ENCODE measurements at places on chromosomes 5 and 9.

GRCh38 chr9:92980085-92980745, 32.9 kb downstream of the FGD3 start:
- DNase-seq: no peak

- peak; percentile 13 for DNase-seq
Observed at GRCh38 chr9:93826209-93826608, 128.9 kb downstream of the BARX1 start.

DNA sequence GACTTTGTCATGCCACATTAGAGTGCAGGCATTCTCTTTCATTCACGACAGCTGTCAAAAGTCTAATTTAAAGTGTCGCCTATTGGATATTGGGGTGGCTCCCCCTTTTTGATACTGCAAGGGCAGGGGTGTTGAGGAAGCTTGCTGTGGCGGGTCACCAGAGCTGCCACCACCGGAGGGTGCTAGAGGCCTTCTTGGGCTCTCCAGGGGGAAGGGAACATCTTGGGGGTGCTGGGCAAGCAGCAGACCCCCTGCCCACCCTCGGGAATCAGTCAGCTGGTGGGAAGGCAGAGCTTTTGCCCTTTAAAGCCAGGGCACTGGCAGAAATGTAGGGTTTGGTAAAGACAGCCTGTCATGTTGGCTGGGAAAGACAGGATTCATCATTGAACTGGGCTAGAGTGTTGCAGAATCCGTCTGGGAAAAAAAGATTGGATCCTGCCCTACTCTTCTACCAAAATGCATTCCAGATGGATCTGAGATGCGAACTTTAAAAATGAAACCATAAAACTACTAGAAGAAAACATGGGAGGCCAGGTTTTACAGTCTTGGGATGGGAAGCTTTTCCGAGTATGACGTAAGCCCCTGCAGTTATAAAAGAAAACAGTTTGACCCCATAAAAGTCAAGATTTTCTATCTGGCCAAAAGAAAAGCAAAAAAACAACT, 22.3 kb downstream of the COL5A1 start:
- no peak for DNase-seq

DNA sequence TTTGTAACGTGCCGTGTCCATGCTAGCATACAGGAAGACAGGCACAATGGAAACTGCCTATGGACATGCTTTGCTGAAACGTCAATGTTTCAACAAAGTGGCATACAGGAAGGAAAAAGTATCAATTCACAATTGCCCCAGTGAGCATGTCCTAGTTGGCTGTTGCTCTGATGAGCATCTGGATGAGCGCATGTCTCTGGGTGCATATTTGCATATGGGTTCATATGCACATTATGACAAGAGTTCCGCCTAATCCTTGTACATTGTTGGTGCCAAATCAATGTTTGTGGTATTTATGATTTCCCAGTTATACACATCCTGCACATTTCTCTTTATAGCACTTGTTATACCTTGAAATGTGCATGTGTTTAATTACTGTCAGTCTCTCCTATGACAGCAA, 58.5 kb downstream of the BRINP1 start:
- DNase-seq: no peak

GRCh38 chr5:151318850-151319732, 15.5 kb upstream of the SLC36A3 start:
- DNase-seq: no peak

GRCh38 chr5:95110118-95110517, 174.8 kb downstream of the MCTP1 start:
- DNase-seq: no peak

- DNase-seq: peak; percentile 41
Observed at GRCh38 chr5:6766604-6767093, 53.4 kb downstream of the TENT4A start.

DNA sequence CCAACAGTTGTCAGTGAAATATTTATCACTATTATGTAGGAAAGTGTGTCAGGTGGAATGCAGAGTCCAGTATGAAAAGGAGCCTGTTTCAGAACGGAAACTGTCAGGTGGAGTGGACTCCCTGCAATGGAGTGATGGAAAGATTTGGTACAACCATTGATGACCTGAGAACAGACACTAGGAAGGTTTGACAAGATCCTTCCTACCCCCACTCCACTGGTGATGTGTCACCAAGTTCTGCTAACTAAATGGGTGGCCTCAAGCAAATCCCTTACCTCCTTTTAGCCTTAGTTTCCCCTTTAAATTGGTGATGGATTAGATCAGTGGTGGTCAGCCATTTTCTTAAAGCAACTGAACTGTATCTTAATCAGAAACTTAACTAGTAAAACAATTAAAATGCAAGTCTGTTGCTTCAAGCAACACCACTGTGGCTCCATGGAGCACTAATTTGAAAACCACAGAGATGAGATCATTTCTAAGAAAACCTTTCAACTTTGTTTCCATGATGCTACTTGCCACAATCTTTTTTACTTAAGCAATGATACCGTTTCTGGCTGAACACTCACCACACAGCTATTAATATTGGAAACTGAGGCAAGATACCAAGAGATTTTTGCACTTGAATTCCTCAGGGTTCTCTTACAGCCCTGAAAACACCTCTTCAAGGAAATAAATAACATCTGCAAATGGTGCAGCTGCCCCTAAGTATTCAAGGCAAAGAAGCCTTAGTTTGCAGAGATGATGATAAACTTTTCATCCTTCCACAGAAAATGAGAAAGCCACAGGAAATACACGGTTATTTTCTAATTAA, 140.6 kb downstream of the ERCC6L2 start:
- no peak for DNase-seq

DNA sequence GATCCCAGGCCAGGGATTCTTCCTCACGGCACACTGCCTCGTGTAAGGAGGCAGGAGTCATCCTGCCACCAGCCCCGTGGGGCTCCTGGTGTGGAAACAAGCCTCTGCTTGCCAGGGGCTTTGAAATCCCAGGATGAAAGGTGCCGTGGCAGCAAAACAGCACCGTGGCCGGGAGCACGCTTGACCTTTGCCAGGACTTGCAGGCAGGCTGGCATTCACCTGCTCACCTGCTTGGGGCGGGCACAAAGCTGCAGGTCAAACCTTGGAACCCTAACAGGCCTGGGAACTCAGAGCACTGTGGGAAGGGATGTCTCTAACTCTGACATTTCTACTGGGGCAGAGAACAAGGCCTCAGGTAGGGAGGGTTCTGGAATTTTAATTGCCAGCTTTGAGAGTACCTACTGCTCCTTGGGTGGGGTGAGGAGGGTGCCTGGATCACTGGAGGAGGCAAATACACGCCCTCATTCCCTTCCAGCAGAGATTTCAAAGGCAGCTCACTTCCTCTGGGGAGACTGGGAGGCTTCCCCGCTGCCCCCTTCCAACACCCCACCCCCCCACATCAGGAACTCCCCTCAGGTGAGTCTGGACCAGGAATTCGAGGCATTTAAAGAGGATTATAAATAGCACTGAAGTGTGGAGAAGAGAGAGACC, 45.6 kb upstream of the STXBP1 start:
- DNase-seq: no peak

DNA sequence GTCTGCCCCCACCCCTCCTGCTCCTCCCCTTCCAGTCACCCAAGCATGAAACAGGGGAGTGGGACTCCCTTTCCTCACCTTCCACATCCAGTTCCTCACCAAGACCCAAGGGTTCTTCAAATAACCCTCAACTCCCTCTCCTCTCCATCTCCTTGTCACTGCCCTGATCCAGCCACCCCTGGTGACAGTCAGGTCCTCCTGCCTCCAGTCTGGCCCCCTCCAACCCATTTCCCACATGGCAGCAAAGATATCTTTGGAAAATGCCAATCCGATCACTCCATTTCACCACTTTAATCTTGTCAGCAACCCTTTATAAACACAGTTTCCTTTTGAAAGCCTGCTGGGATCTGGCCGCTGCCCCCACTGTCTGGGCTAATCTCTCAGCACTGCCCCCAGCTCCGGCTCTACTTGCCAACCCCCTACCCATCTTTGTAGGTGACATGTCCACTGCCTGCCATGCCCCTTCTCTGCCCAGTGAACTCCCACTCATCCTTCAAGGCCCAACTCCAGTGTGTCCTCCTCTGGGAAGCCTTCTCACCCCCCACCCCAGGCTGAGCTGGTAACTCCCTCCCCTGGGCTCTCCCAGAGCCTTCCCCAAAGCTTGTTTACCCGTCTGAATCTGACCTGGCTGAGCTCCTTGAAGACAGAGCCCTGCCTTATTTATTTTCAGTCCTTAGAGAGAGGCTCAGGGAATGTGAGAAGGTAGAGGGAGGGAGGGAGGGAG, 781 bp upstream of the MYOZ3 start:
- DNase-seq: no peak

GRCh38 chr5:132369474-132370180, at the start of gene SLC22A5:
Gene SLC22A5 (plus strand): TSS chr5:132369710. CDS start chr5:132369973, 263 bp downstream.
- DNase-seq: peak; percentile 72

- no peak for DNase-seq
Observed at GRCh38 chr5:159149085-159149484, 49.4 kb upstream of the EBF1 start.

DNA sequence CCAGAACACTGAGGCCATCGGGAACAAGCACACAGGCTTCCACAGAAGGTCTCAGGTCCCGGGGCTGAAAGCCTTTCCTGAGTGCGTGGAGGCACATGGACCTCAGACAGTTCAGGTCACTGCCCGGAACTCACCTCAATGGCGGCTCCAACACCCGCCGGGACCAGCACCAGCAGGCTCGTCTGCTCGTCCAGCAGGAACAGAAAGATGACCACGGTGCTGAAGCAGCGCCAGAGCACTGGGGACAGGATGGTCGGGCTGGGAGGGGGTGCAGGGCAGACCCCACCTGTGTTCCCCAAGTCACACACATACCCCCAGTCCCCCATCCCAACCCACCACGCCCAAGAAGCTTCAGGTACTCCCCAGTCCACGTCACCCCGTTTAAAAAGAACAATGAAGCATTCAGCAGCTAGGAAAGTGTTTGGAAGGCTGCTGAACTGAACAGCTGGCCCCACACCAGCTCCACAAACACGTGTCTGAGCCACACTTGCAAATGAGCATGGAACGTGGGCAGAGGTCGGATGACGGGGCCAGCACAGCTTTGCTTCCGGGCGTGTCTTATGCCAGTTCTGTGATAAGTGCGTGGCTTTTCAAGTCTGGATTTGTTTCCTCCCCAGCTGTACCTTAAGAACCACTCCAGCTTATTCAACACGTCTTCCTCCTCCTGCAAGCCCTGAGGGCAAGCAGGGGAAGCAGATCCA, 14.6 kb downstream of the CLPTM1L start:
- DNase-seq: no peak

- DNase-seq: no peak
Observed at GRCh38 chr5:128927644-128928043, 37.6 kb upstream of the SLC27A6 start.

- no peak for DNase-seq
Observed at GRCh38 chr5:173789031-173789920, 98.9 kb upstream of the CPEB4 start.

GRCh38 chr5:91357806-91358205, 25.3 kb downstream of the ARRDC3 start:
- DNase-seq: no peak
